ENCODE measurements at places on chromosomes 3 and 15.
A peak's percentile ranks its signal among the peaks of the same experiment; 100 is the strongest.

- DNase-seq: no peak
These were observed 63.9 kb downstream of the RBM6 start for GRCh38 chr3:50003824-50004223.

DNA sequence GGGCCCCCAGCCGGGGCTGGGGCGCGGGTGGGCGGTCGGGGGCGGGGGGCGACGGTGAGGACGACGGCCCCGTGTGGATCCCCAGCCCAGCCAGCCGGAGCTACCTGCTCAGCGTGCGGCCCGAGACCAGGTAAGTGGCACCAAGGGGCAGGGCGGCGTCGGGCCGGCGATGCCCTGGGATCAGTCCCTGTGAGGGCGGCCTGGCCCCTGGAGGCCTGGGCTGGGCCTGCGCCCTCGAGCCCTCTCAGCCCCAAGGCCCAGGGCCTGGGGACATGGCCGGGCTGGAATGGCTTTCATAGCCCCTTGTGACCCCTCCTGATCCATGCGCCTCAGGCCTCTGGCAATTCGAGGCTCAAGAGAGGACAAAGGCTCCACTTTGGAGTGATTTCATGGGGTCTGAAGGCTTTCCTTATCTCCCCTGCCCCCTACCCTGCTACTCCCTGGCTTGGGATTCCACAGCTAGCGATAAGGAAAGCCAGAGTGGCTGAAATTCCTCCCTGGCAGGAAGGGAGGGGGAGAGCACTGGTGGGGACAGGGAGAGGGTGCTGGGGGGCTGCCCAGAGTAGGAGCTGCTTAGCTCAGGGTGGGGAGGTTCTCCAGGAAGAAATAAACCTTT, 418 bp downstream of the ALPK3 start:
- DNase-seq: no peak

GRCh38 chr15:40873694-40874561, at the start of gene RHOV:
RHOV (minus strand) TSS chr15:40874234; CDS start chr15:40874139, 95 bp downstream.
- peak; percentile 50 for DNase-seq

GRCh38 chr15:67843092-67843501, 3.3 kb upstream of the RNU6-1 start:
- DNase-seq: no peak

DNA sequence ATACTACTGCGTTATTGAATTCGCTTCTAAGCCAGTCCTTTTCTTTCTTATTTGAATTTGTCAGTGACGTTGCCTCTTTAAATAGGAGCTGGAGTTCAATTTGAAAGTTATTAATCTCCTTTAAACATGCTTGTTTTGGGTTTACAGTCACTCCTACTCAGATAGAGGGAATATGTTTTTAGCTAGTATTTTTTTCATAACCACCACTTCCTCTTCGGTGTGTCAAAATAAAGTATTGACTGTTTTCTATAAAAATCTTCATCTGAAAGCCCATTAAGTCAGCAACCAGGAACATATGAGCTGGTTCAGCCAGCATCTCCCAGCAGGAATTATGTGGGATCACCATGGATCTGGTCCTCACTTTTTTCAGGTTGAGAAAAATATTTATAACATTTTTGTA, 772.9 kb downstream of the DIPK2A start:
- DNase-seq: no peak

DNA sequence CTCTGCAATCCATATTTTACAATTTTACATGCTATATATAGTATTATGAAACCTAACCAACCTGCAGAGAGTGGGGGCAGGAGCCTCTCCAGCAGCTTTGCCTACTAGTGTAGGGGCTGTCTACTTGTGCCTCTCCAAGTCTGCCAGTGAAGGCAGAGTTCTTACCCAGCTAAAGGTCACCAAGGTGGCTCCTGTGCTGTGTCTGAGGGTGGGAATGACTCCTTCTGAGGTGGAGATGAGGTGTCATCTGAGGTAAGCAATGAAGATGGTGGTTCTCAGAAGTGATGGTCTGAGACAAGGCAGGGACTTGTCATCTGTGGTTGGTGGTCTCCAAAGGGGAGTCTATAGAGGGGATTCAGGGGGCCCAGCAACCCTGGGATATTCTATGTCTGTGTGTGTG, 47.5 kb downstream of the SACM1L start:
- DNase-seq: no peak

DNA sequence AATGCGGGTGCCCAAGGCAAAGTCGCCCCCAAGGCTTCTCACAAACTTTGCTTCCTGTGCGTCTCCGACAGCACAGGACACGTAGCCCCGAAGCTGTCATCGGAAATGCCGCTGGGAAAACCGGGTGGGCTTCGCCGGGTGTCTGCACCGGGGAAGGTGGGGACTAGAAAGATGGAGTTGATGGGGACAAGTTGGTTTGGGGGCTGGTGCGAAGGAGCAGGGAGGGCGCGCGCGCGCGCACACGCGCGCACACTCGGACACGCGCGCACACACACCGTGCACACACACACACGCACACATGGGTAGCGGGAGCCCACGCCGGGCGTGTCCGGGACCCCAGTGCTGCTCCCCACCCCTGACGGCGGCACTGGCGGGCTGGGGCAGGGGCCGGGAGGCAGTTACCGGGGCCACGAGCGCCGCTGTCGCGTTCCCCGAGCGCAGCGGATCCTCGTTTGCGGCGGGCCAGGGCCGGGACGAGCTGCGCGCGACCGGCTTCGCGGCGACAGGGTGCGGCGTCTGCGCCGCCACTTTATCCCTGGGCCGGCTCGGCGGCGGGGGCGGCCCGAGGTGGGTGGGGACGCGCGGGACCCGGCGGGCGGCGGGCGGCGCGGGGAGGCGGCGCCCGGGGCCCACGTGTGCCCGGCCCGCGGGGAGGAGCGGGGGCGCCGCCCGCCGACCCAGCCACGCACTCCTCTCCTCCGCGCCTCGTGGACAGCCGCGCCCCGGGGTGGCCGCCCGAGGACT, 539 bp upstream of the MGLL start:
- no peak for DNase-seq

DNA sequence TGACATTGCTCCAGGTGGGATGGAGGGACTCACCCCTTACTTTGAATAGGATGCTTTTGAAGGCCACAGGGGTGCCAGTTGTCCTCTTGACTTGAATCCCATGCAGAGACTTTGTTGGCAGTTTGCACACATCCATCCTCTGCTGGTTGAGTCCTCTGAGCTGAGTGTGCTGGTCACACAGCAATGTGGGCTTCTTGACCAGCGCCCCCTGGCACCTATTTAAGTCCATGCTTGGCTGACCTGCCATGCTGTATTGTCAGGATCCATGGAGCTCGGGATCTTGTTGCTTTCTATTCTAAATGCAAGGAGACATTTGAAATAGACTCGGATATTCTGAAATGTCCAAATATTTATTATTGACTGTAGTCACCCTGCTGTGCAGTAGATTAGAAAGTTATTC, 19.8 kb downstream of the RAB7A start:
- no peak for DNase-seq

DNA sequence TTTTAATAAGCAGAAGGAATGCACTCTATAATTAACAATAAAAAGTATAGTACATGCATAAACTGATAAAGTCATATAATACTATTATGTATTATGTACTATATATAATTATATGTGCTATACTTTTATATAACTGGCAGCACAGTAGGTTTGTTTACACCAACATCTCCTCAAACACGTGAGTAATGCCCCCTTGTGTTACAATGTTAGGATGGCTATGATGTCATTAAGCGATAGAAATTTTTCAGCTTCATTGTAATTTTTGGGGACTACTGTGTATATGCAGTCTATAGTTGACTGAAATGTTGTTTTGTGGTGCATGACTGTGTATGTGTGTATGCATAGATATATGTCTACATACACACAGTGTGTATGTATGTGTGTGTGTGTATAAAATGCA, 100.6 kb downstream of the SLMAP start:
- DNase-seq: no peak

- DNase-seq: no peak
These were observed 79.7 kb downstream of the DZIP3 start for GRCh38 chr3:108669208-108669607.

- no peak for DNase-seq
These were observed 112.0 kb upstream of the SLC7A14 start for GRCh38 chr3:170697908-170698307.

GRCh38 chr3:139301654-139302053, 42.2 kb upstream of the MRPS22 start:
- DNase-seq: no peak
